GM23248 (cell line): ENCODE measurements at places on chromosomes 1 and 21. TPM values are rescaled to one million over a fixed set of nuclear protein-coding genes. Genes with fewer than 3 reads are reported as not detected.

Gene C1orf185
- not detected in 2 replicates for total RNA-seq

Gene ELAVL4
- not detected in 2 replicates for total RNA-seq

Gene OR2T35
- not detected in 2 replicates for total RNA-seq

Gene LORICRIN
- total RNA-seq = not detected in 2 replicates

Gene ST6GALNAC5
- 12.1 and 12.2 TPM in 2 replicates for total RNA-seq

Gene TRIM67
- total RNA-seq = not detected in 2 replicates

Gene LRRC53
- total RNA-seq = not detected in 2 replicates

Gene PLEKHG5
- total RNA-seq = 7.0 and 7.6 TPM in 2 replicates

Gene BTBD8
- 2.2 and 2.7 TPM in 2 replicates for total RNA-seq

Gene AMPD1
- total RNA-seq = not detected in 2 replicates

Gene PLEKHN1
- total RNA-seq = 1.4 and 2.1 TPM in 2 replicates

Gene GSTM5
- total RNA-seq = 1.5 and 2.4 TPM in 2 replicates

Gene PCP4L1
- not detected in 2 replicates for total RNA-seq

Gene CELA3A
- total RNA-seq = not detected in 2 replicates

Gene PAQR6
- 0.54 and 0.63 TPM in 2 replicates for total RNA-seq

Gene PLA2G2F
- not detected in 2 replicates for total RNA-seq

Gene RGS18
- not detected in 2 replicates for total RNA-seq

Gene FCRL6
- total RNA-seq = not detected in 2 replicates

Gene GBP7
- total RNA-seq = not detected in 2 replicates

Gene SF3B4
- total RNA-seq = 12.3 and 17.5 TPM in 2 replicates

Gene PPIAL4G
- total RNA-seq = not detected in 2 replicates

Gene WNT9A
- 2.1 TPM in 2 replicates for total RNA-seq
